ENCODE measurements at places on chromosomes 12 and 14.

- DNase-seq, result no peak
These were observed 190.2 kb upstream of the SLC38A2 start for GRCh38 chr12:46562625-46563225.

DNA sequence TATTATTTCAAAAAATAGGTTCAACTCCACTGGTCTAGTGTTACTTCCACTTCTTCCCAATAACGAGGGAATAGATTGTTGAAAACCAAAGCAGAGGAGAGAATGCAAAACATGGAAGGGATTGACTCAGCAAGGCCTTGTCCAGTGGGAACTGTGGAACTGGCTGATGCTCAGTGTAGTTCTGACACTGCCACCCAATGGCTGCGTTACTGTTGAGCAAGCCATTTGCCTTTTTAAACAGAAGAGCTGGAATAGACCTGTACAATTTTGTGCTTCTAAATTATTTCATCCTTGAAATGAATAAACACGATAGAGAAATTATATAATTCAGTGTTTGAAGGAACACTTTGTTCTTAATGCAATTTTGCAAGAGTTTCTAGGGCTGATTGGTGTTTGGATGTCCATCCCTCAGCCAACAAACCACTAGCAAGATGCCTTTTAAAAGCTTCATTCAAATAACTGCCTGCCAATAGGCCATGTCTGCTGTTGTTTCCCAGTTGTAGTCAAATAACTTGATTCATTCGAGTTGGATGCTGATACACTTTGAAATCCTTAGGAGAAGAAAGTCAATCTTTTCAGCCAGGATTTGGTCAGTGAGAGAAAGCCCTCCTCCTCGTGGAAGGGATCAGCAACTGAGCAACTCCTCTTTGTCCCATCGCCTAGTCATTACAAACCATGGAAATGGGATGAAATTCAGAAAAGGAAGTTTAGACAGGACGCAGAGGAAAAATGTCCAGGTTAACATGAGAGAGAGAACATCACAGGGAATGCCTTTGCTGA, 7.3 kb upstream of the MGP start:
- DNase-seq, result no peak

DNA sequence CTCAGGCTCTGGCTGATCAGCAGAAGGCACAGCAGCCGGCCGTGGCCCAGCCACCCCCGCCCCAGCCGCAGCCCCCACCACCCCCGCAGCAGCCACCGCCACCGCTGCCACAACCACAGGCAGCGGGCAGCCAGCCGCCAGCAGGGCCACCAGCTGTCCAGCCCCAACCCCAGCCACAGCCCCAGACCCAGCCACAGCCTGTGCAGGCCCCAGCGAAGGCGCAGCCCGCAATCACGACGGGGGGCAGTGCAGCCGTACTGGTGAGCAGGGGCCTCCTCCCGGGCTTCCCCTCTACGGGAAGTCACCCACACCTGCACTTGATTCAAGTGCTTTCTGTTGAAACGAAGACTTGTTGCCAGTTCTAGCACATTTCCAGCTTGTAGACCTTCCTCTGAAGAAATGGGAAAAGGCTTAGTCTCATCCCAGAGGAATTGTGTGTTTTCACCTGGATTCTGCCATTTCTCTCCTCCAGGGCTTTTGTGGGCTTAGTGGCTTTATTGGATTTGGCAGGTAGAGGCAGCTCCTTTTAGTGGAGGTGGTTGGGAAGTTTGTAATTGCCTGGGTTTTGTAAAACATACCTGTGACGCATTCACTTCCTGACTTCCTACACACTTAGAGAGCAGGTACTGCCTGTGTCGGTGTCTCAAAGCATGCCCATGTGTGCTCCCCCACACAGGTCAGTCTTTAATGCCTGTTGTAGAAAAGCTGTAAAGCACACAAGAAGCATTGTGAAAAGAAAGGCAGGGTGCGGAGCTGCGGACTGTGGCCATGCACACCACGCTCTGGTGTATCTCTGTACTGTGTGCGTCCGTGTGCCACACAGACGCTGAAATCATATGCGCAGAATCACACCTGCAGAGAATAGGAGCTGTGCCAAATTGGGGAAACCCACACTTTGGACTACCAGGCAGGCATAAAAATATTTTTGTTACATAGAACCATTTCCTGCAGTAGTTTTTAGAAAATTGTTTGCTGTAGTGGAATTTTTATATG, 90.5 kb downstream of the DDX51 start:
- no peak for DNase-seq

- DNase-seq, result no peak
These were observed 157.1 kb upstream of the GRIN2B start for GRCh38 chr12:14138495-14138894.

DNA sequence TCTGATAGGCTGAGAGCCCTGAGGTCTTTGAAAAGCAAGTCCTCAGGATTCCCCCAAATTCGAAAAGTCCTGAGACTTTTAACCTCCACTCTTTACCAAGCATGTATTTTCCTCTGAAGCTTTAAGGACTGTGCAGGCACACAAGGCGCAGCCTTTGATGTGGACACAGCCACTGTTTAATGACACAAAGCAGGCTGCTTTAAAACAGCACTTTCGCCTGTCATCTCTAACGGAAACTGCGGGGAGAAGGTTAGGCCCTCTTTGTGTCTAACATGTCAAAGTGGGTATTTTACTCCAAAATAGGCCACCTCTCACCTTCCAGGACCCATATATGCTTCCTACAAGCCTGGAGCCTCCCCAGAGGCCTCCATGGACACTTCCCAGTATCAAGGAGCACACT, 159.2 kb downstream of the GCH1 start:
- no peak for DNase-seq

DNA sequence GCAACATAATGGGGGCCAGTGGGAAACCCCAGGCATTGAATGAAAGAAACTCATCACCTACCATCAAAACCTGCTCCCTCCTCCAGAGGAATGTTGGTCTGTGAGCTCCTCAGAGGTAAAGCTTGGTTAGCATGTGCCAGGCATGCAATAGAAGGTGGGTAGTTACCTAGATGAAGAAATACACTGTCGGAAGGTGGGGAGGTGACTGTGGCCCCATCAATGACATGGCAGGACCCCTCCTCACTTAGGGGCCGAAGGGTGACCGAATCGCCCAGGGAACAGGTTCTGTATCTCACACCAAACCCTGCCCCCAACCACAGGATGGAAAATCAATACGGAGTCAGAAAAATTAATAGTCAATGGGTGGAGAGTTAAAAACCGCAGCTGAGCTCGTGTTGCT, 135.6 kb downstream of the BCL11B start:
- DNase-seq, result no peak

DNA sequence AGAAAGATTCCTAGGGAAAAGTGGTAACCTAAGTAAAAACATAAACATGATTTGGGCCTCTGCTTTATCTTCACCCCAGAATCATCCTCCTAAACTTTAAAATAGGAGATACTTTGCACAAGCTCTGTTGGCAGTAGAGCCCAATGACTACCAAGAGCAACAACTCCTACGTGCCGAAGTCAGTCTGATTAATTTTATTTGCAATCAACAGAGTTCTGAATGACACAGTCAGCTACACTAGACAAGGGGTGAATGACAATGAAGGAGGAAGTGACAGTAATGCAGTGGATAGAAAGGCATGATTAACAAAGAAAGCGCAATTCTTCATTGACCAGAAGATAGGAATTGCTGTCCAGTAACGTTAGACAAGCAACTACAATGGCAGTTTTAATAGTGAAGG, 957.9 kb upstream of the USP15 start:
- no peak for DNase-seq

DNA sequence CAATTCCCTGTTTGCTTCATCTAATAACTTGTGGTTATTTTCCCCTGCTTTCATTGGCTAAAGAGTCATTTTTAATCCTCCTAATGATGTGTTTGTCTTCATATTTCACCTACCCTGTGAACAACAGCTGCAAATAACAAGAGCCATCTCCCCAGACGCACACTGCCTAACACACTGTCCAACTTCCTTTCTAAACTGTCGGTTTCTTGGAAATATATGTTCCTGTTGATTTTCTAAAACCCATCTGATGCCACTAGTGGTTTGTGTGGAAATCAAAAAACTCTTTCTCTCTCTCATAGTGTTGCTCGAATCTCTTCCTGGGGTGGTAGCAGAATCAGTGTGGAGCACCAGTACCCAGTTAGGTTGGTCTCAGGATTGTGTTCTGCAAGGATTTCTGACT, 226.9 kb downstream of the EPS8 start:
- no peak for DNase-seq

- DNase-seq, result no peak
These were observed 465.8 kb downstream of the CCER1 start for GRCh38 chr12:90489141-90489540.

DNA sequence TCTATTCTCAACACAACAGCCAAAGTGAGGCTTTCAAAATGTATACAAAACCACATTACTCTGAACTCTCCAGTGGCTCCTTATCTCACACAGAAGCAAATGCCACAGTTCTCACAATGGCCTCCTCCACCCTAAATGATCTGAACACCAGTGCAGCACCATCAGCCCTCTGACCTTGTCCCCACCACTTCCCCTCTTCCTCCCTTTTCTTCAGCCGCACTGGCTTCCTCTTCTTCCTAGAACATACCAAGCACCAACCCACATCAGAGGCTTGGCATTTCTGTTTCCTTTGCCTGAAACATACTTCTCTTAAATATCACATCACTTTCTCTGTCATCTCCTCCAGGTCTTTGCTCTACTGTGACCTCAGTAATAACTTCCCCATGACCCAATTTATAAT, 66.3 kb downstream of the GPR135 start:
- no peak for DNase-seq

DNA sequence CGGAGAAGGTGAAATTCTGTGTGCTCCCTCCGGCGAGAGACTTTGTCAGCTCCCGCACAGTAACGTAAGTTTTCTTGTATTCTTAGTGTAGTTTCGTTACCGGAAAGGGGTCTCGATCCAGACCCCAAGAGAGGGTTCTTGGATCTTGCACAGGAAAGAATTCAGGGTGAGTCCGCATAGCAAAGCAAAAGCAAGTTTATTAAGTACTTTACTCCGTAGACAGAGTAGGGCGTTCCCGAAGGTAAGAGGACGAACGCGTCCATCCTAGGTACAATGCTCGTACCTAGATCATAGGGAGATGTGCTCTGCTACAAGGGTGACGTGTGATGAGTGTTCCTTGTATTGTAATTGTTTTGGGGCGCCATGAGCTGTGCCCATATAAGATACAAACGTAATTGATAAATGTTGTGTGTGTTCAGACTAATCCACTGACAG, 293 bp downstream of the IFI27L1 start:
- no peak for DNase-seq

GRCh38 chr12:6124411-6125309, at the start of gene VWF:
VWF (minus strand) TSS chr12:6124670; CDS start chr12:6123196, 1,474 bp downstream.
- DNase-seq, result no peak

- no peak for DNase-seq
These were observed 28.5 kb upstream of the KLC1 start for GRCh38 chr14:103600503-103600902.

DNA sequence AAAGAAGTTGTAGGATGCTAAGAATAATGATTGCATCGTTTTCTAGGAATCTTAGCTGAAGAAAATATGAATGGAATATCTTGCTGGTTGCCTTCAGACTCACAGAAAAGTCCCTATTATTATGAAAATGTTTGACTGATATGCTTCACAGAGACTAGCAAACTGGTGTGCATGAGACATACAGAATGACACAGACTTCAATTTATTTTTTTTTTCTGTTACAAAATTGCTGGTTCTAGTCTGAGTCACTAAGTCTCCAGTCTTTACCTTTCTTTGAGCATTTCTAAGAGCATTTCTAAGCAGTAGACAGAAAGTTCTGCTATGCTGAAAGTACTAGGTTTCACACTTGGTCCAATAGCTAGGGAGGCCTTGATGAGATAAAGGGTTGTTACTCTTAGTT, 377.6 kb upstream of the ATP2B1 start:
- DNase-seq, result no peak

GRCh38 chr14:92603309-92604242, 90.0 kb downstream of the RIN3 start:
- no peak for DNase-seq

GRCh38 chr14:95609398-95609990, 74.6 kb downstream of the GLRX5 start:
- no peak for DNase-seq

GRCh38 chr12:79400481-79400880, 290.3 kb downstream of the PAWR start:
- no peak for DNase-seq

DNA sequence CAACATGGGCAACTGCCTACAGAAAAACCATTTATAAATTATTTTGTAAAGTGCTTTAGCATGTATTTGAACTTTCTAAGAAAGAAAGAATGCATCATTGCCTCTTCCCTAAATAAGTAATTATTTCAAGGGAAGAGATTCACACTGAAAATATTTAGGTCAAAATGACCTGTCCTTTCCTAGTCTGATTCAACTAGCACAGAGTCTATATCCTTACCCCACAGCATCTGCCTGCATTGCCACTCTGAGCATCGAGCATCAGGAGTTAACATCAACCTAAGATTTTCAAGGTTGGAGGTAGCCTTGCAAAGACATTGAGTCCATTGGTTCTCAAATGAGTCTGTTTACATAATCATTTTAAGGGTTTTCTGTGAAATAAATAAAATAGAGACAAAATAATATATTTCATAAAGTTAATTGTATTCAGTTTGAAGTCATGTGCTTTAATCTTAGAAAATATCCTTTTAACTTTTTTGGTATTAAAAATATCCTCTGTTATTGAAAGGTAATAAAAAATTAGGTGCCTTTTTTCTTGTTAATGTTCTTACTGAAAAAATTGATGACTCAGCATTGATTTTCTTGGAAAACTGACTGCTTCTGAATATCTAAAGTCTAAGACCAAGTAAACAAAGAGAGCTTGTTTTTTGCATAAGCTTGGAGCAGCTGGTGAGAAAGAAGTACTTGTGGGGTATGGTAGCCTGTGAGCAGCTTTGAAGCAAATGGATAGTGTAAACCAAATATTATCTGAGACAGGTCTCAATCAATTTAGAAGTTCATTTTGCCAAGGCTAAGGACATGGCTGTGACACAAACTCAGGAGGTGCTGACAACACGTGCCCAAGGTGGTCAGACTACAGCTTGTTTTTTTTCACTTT, 269.0 kb upstream of the CLEC14A start:
- DNase-seq, result no peak

DNA sequence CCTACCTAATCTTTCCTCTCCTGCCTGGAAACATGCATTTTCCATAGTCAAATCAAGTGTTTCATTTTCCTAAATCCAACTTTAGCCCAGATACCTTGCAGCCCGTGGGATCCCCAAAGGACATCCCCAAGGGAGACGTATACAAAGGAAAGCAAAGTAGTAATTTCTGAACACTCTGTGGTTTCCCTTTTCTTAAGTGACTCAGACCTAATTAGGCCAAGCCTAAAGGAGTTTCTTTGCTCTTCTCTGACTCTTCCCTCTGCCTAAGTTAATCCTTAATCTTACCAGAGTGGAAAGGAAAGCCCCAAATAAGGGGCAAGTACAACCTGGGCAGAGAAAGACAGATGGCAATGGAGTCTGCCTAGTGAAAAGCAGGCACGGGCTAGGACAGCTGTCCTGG, 250.3 kb downstream of the SPTSSA start:
- no peak for DNase-seq

- no peak for DNase-seq
These were observed 78.7 kb downstream of the PRICKLE1 start for GRCh38 chr12:42510823-42511222.

GRCh38 chr14:36647417-36647823, 14.2 kb upstream of the PAX9 start:
- no peak for DNase-seq

DNA sequence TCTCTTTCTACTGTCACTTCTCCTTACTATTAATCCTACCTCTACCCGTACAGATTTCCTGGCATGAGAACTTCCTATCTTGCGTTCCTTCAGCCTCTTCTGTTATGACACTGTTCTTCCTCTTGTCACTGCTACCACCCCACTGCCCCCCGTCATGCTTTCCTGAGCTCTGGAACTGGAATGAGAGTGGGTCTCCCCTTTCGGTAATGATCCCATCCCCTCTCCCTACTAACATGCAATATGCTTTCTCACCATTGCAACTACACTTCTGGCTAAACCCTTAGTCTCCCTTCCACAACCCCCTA, 4.9 kb upstream of the AP1G2 start:
- DNase-seq, result no peak
